ENCODE measurements at places on chromosomes 5 and 9.

DNA sequence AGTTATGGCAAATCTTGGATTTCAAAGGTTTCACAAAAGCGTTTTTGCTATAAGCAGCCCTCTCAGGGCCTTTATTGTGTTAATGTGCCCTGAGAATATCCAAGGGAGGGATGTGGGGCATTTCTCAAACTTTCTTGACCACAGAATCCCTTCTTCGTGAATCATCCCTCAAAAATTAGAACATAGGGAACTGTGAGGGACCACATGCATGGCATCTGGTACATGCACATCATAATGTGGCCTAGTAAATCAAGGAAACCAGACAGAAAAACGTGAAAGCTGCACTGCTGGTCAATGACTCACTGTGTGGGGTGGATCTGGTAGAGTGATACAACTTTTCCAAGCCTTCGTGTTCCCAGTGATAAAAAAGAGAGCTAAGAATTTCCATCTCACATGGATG, 22.4 kb downstream of the DDX31 start:
- no peak for DNase-seq
- H3K27ac ChIP-seq: no peak overlapping the region
- no peaks in the 10 kb centered on the region for H3K4me1 ChIP-seq

- no peaks in the 10 kb centered on the region for H3K27me3 ChIP-seq
- no peaks in the 10 kb centered on the region for H3K36me3 ChIP-seq
- peak overlapping the region; percentile 86 for H3K4me3 ChIP-seq
- no peak for DNase-seq
- H3K27ac ChIP-seq: peak overlapping the region; percentile 94
These were observed 3.0 kb downstream of the NFIL3 start for GRCh38 chr9:91420501-91421127.

DNA sequence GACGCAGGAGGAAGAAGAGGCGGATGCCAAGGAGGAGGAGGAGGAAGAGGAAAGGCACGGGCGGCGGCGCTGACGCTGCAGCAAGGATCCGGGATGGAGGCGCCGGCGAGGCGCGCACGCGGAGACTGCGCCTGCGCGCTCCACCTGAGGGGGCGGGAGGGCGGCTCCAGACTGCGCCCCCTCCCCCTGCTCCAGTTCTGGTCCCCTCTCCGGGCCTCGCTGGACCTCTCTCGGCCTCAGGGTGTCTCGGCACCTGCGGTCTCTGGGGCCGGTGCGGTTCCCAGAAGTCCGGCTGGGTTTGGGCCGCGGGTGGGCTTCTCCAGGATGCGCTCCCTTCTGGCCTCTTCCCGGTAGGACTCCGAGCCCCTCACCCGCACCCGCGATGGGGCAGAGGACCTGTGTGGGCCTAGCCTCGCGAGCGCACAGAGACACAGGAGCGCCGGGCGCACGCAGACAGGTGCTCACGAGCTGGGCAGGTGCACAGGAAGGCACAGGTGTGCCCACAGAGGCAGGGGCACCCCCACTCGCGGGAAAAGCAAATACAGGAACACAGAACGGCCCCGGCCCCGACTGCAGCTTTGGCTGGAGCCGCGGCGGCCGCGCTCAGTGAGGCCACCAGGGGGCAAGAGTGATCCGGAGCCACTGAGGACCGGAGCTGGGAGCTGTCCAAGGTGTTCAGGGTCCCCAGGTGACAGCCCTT, at the start of gene NPDC1:
Gene NPDC1 (minus strand): TSS at position 90 of the 700 bp plus-strand sequence. CDS start 188 bp downstream, outside the sequence.
- H3K4me3 ChIP-seq: peak within 1 kb of the TSS; percentile 81
- DNase-seq: no peak
- peaks cover 18% of the 10 kb centered on the region for H3K27me3 ChIP-seq
- H3K36me3 ChIP-seq: no peaks in the 10 kb centered on the region
- peaks cover 20% of the 10 kb centered on the region for H3K4me1 ChIP-seq

DNA sequence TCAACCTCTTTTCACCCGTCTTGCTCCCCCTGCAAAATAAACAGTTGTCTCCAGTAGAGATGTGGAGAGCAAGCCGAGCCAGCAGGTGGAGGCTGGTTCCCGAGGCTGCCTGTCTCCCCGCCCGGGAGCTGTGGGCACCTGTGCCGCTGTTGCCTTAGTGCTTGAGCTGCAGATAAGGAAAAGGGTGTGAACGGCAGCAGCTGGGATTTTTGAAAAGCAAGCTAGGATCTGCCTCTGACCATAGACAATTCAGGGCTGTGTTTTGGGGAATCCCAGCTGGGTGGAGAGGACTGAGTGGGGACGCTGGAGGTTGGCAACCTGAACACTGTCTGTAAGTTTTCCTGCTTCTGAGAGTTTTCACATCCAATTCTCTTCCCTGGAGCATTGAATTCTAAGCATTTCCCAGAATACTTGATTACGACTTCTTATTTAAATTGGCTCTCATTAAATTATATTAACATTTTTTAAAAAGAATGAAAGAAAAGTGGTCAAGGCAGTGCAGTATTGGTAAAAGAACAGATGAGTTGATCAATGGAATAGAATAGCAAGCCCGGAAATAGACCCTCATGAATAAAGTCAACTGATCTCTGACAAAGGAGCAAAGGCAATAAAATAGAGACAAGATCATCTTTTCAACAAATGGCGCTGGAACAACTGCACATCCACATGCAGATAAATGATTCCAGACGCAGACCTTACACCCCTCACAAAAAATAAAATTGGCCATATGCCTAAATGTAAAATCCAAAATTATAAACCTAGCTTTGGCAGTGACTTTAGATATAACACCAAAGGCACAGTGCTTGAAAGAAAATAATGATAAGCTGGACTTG, 9.7 kb downstream of the WNK2 start:
- no peak overlapping the region for H3K4me3 ChIP-seq
- H3K27ac ChIP-seq: no peak overlapping the region
- H3K4me1 ChIP-seq: no peaks in the 10 kb centered on the region

DNA sequence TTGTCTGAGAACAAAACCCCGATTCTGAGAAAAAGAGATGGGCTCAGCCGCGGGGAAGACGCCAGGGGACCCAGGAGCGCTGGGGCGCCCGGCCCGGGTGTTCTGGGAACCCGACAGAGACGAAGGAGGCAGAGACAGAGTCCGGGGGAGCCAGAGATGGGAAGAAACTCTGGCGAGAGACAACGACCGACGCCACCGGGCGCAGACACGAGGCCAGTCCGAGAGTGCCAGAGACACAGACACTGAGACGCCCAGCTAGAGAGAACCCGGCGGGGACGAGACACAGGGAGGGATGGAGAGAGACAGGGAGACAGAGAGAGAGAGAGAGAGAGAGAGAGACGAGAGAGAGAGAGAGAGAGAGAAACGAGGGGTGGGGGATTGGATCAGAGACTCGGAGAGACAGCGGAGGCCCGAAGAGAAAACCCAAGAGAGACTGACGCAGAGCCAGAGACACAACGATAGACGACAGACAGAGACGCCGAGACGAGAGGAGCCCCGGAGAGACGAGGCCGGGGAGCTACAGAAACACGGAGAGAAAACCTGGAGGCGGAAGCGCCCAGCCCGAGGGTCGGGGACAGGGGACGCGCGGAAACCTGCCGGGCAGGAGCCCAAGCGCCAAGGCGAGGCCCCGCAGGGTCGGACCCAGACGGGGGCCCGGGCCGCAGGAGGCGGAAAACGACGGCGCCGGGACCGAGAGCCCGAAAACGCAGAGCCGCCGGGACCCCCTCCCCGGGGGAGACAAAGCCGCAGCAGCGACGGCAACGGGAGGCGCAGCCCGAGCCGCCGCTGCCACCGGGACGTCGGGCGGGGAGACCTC, 3.3 kb downstream of the NR5A1 start:
- H3K27ac ChIP-seq: no peak overlapping the region
- no peak for DNase-seq
- H3K27me3 ChIP-seq: peaks cover 13% of the 10 kb centered on the region
- peaks cover 6% of the 10 kb centered on the region for H3K4me1 ChIP-seq
- no peaks in the 10 kb centered on the region for H3K36me3 ChIP-seq

GRCh38 chr9:85062385-85063022, 393.0 kb downstream of the NTRK2 start:
- no peaks in the 10 kb centered on the region for H3K27me3 ChIP-seq
- no peak for DNase-seq
- H3K36me3 ChIP-seq: no peaks in the 10 kb centered on the region
- no peak overlapping the region for H3K27ac ChIP-seq
- H3K4me1 ChIP-seq: no peaks in the 10 kb centered on the region

DNA sequence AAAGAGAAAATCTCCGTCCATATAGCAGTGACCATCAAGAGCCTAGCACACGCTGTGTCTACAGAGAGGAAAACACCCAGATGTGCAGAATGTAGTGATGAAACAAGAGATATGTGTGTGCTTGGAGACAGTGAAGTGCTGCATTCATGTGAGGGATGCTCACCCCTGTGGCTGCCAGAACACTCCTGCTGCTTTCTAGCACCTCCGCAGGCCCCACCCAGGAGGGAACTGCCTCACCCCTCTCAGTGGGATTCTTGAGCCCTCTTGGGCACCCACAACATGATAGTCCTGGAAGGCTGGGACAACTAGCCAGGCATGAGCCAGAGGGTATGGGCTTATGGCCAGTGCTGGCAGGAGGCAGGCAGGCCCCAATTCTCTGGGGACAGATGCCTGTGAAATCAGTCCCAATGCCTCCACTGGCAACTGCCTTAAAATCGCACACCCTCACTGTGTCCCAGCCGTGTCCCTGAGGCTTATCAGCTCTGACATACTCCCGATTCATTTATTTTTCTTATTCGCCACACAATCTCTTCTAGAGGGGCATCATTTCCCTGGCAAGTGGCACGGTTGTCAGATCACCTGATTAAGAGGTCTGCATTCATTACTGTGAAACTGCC, 73.2 kb upstream of the FSTL4 start:
- H3K27me3 ChIP-seq: no peaks in the 10 kb centered on the region
- no peak overlapping the region for H3K27ac ChIP-seq
- H3K4me3 ChIP-seq: no peak overlapping the region
- H3K4me1 ChIP-seq: peaks cover 7% of the 10 kb centered on the region
- DNase-seq: peak; percentile 58

GRCh38 chr5:31987985-31988710, 186.0 kb downstream of the GOLPH3 start:
- H3K27me3 ChIP-seq: no peaks in the 10 kb centered on the region
- no peak for DNase-seq
- H3K4me3 ChIP-seq: no peak overlapping the region
- H3K4me1 ChIP-seq: no peaks in the 10 kb centered on the region

GRCh38 chr5:78765756-78766411, 117.3 kb upstream of the LHFPL2 start:
- H3K4me1 ChIP-seq: no peaks in the 10 kb centered on the region
- H3K4me3 ChIP-seq: no peak overlapping the region
- DNase-seq: no peak
- H3K36me3 ChIP-seq: no peaks in the 10 kb centered on the region
- H3K27ac ChIP-seq: no peak overlapping the region

DNA sequence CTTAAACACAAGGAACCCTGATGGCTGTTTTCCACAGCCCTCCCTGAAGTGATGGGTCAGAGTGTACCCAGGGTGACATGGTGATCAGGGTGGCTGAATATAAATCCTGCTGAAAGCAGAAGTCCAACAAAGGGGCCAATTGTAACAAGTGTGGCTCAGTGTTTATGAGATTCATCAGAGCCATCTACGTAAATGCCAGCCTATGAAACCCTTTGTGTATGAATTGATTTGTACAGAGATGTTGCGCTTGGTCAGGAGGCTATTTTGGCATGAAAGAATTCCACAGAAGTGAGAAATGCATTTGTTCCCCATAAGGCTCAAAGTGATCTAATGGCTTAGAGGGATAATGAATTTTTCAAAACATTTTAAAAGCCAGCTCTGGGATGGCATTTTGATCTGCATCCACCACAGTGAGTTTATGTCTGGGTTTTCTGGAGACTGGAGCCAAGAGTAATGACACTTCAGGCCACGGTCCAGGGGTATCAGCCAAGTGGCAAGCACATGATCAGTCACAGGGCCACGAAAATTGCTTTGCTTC, 12.4 kb downstream of the PRUNE2 start:
- no peaks in the 10 kb centered on the region for H3K36me3 ChIP-seq
- no peak overlapping the region for H3K4me3 ChIP-seq
- peaks cover 3% of the 10 kb centered on the region for H3K4me1 ChIP-seq

DNA sequence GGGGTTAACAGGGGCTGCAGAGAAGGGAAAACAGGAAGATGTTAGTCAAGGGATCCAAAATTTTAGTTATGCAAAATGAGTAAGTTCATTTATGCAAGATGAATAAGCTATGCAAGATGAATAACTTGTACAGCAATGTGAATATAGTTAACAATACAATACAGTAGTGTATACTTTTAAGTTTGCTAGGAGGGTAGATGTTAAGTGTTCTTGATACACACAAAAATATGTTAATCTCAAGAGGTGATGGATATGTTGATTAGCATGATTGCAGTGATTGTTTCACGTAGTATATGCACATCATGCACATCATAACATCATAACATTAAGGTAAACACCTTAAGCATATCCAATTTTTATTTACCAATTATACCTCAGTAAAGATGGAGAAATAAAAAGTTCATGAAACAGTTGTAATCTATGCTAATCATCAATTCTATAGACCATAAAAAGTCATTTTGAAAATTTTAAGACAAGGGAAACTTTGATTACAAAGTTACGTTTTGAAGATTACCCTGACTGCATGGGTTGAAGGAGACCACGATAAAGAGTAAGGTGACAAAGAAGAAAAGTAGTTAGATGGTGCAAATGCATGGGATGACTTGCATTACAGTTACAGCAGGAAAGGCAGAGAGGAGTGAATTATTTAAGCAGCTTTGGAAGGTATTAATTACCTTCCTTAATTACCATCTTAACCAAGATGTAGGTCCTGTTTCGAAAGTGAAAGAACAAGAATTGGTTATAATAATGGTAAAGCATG, 31.4 kb downstream of the FAM174A start:
- no peaks in the 10 kb centered on the region for H3K36me3 ChIP-seq
- H3K27me3 ChIP-seq: no peaks in the 10 kb centered on the region
- DNase-seq: no peak
- H3K4me1 ChIP-seq: no peaks in the 10 kb centered on the region
- no peak overlapping the region for H3K27ac ChIP-seq

- no peak for DNase-seq
- no peak overlapping the region for H3K27ac ChIP-seq
- H3K4me1 ChIP-seq: no peaks in the 10 kb centered on the region
- no peaks in the 10 kb centered on the region for H3K36me3 ChIP-seq
- H3K27me3 ChIP-seq: no peaks in the 10 kb centered on the region
These were observed 55.3 kb downstream of the SMIM23 start for GRCh38 chr5:171840711-171841522.

DNA sequence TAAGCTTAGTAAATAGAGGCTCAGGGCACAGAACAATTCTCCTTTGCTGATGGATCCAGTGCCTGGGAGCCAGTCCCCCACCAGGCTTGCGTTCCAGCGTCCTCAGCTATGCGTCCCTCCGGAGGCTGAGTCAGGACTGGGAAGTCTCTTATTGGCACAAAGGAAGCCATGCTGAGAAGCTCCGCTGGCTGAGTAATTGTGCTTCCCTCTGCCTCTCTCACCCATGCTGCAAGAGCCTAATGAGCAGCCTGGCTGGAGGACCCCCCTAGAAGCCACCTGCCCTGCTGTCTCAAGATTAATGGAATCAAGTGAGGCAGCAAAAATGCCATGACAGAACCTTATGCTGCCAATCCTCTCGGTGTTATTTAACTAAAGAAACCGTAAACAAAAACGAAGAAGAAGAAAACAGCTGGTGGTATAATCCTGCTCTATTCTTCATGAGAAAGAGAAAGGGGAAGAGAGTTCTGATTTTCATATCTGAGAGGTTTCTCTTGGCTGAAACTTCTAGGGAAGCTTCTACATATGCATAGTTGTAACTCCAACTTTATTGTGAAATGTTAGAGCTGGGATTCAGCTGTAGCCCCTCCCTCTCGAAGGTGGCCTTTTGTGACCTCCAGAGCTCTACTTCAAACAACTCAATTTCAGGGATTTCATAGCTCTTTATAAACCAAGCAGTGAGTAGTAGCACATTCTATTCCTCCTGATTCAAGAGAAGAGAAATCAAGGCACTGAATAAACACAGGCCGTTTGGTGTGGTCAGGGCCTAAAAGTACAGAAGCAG, 185.4 kb upstream of the SEMA6A start:
- no peak overlapping the region for H3K4me3 ChIP-seq
- no peaks in the 10 kb centered on the region for H3K4me1 ChIP-seq
- DNase-seq: peak; percentile 68
- H3K27me3 ChIP-seq: no peaks in the 10 kb centered on the region
- no peaks in the 10 kb centered on the region for H3K36me3 ChIP-seq
- no peak overlapping the region for H3K27ac ChIP-seq

Data from ascending aorta (tissue), 2 donors.